Caki2 (cell line): ENCODE measurements at places on chromosomes 2 and 18. TPM values are rescaled to one million over a fixed set of nuclear protein-coding genes. Genes with fewer than 3 reads are reported as not detected.

- peak; percentile 82 for DNase-seq
Observed at GRCh38 chr2:8598295-8599165, 83.3 kb upstream of the ID2 start.

DNA sequence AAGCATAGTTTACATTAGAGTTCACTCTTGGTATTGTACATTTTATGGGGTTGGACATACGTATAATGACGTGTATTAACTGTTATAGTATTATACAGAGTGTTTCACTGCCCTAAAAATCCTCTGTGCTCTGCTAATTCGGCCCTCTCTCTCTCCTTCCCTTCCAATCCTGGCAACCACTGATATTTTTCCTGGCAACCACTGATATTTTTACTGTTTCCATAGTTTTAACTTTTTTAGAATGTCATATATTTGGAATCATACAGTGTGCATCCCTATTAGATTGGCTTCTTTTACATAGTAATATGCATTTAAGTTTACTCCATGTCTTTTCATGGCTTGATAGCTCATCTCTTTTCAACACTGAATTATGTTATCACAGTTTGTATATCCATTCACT, 526.7 kb downstream of the RIT2 start:
- DNase-seq = no peak

DNA sequence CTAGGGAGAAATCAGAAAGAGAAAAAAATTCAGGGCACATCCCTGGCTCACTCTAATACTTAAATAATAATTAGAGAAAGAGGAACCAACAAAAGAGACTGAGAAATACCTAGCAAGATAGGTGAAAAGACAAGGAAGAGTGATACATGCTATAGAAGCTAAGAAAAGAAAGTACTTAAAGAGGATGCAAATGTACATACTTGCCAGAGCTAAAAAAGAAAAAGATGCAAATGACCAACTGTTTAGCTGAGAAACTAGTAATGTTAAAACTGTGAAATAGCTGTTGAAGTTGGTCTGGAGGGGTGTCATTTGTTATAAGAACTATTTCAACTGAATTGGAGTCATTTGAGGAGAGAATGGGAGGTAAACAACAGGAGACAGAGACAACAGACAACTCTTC, 412.2 kb downstream of the SPAG16 start:
- DNase-seq = no peak

- DNase-seq = no peak
Observed at GRCh38 chr2:100222844-100223243, 80.5 kb upstream of the AFF3 start.

DNA sequence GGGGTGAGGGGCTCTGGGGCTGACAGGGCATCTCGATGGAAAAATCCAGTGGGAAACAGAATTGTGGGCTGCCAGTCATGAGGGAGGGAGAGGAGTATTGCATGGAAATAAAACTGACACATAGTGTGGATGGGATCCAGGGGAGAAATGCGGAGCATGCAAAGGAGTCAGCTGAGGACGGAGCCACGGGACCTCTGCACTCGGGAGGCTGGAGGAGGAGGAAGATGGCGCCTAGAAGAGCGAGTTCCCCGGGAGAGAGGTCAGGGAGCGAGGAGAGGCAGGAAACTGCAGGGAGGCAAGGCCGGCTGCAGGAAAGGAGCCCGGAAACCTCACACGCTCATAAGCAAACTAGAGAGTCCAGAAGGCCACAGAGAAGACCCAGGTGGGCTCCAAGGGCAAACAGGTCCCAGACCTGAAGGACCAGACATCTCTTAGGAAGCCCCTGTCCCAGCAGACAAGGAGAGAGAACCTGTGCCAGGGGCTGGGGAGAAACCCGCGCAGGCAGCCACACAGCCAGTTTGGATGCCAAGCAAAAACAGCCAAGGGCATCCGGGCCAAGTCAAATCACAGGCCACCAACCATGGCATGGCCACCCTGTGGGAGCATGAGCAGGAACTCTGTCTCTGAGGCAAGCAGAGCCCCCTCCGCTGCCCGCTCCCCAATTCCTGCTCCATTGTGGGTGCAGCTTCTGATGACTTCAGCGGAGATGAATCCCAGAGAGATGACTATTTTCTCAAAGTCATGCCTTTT, 218.8 kb upstream of the ID2 start:
- no peak for DNase-seq

ABI2 gene
- 15.7 and 29.4 TPM in 2 replicates for total RNA-seq

CHPF gene
- 78.8 and 104 TPM in 2 replicates for total RNA-seq

HPCAL1 gene
- 92.0 and 165 TPM in 2 replicates for total RNA-seq
